Anterior cingulate cortex (tissue), 58 donors: ENCODE measurements at places on chromosomes 1 and 21.

DNA sequence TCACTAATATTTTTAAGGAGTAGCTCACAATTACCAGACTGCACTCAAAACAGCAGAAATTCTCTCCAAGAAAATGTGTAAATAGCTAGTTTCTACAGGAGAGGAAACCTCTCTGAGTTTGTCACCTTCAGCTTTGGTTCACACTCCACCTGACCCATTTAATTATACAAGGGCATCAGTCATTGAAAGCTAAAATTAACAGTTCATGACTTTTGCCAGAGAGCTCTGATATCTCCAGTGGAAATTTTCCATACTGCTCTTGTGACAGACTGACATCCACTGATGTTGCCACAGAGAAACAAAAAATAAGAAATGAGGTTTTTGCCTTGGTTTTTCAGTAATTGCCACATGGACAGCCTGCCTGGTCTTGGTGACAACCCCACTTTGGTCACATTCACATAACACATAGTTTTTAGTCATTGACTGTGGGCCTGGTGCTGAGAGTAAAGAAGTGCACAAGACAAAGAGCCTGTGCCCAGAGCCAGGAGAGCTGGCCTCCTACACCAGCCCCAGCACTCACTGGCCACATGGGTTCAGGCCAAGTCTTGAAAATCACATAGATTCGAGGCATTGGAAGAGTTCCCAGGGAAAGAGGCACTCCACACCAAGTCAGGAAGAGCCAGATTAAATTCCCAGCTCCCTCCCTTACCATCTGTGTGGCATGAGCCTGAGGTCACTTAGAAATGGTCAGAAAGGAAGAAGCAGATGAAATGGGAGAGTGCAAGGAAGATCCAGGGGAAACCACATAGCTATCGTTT is 13.8 kb upstream of the SIM2 start:
- DNase-seq, result no peak

GRCh38 chr1:102498929-102499328 is 502.2 kb upstream of the OLFM3 start:
- DNase-seq, result no peak

DNA sequence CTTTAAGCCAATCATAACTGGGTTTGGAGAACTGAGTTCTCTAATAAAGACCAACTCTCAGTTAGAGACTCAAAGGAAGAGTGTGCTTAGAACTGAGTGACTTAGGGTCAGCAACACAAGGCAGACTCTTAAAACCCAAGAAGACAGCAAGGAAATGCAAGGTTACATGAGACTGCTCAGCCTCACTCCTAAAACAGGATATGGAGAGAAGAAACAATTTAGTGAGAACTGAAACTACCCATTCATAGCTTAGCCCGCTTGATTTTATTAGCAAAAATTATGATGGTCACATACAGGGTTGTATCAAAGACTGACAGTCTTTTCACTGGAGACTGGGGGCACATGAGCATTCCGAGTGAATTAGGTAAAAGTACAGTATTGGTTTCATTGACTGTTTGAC is 78.9 kb upstream of the DMRTA2 start:
- no peak for DNase-seq

DNA sequence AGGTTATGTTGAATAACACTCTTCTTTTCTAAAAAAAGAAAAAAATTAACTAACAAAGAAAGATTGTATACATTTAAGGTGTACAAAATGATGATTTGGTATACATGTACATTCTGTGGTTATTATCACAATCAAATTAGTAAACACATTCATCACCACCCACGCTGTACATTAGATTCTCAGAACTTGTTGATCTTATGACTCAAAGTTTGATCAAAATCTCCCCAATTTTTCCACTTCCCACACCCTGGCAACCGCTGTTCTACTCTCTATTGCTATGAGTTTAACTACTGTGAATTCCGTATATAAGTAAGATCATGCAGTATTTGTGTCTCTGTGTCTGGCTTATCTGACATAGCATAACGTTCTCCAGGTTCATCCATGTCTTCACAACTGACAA is 469.5 kb upstream of the CHRM3 start:
- no peak for DNase-seq

GRCh38 chr21:44496564-44497550 is 41.5 kb downstream of the LRRC3 start:
- DNase-seq, result no peak

- DNase-seq, result no peak
Observed at GRCh38 chr1:95309031-95309471, 75.0 kb downstream of the RWDD3 start.

DNA sequence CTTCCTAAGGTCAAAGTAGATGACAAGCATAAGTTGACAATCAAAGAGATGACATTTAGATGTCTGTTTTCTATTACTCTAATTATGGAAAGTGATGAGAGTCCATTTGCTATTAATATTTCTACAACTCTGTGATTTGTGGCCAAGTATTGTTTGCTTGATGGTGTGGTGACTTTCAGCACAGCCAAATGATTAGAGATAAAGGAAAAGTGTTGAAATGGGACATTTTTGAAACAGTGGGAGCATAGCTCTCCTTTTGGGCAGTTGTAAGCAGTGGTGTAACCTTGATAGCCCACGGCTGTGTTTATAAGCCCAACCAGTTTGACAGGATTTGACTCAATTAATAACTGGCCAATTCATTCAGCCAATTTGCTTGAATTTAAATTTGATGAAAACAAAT is 31.6 kb downstream of the ZC3H11B start:
- DNase-seq, result no peak

- no peak for DNase-seq
Observed at GRCh38 chr1:151491641-151492040, 19.5 kb upstream of the CGN start.

DNA sequence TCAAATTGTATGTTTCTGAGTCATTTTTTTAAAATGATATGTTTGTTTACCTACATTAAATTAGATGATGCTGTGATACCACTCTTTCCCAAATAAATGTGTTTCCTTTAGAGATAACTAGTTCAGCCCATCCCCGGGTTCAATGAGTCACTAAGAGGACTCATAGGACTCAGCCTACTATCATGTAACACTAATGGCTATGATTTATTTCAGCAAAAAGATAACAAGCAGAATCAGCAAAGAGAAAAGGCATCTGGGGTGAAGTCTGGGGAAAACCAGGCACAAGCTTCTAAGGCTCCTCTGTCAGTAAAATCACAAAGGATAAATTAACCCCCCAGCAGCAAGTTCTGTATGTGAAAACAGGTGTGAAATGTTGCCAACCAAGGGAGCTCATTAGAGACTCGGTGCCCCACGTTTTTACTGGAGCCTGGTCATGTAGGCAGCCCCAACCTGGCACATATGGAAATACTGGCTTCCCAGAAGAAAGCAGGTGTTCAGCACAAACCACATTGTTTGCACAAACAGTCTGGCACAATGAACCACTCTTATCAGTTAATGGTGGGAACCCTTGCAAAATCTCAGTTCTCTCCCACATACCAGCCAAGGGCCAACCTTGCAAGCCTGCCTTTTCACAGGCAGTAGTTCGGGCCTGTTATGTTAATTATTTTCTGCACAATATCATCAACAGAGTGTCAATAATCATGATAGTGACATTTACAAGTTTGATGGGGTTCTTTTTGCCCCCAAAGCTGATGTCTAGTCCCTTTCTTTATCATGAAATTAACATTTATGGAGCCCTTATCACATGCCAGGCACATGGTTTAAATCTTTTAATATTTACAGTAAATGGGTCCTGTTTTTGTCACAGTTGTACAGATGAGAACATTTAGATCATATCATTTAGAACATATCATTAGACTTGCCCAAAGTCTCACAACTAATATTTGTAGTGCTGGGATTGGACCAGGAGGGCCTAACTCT is 23.1 kb upstream of the CNN3 start:
- no peak for DNase-seq

- DNase-seq, result no peak
Observed at GRCh38 chr21:42513151-42513984, at the start of gene SLC37A1. SLC37A1 (plus strand) TSS chr21:42513852; CDS start chr21:42518455, 4,603 bp downstream.

GRCh38 chr1:182146286-182146685 is 84.8 kb upstream of the ZNF648 start:
- no peak for DNase-seq

- no peak for DNase-seq
Observed at GRCh38 chr1:233140974-233141373, 154.6 kb downstream of the PCNX2 start.

DNA sequence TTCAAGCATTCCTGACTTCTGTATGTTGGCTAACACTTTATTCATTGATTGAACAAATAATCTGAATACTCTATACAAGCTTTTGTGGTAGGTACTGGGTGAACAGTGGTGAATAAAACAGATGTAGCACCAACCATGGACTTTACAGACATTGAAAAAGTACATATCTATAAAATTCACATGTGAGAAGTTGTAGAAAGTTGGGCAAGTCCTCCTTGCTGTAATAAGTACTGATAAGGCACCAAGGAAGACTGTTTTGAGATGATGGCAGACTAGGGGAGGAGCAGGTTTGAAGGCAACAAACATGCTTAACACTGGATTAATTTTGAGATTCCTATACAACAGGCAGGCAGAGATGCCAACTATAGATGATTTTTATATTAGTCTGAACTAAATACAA is 42.4 kb downstream of the RNF2 start:
- DNase-seq, result no peak

- DNase-seq, result no peak
Observed at GRCh38 chr1:46735708-46736324, 16.9 kb upstream of the EFCAB14 start.

- no peak for DNase-seq
Observed at GRCh38 chr1:203898458-203899352, 37.3 kb downstream of the SNRPE start.

GRCh38 chr21:29557200-29557599 is 258.5 kb downstream of the BACH1 start:
- no peak for DNase-seq

GRCh38 chr1:46248122-46248920 is 758 bp downstream of the RAD54L start:
- no peak for DNase-seq

- DNase-seq, result no peak
Observed at GRCh38 chr1:65449214-65449823, 28.9 kb downstream of the LEPR start.

GRCh38 chr1:161486806-161487741 is 18.2 kb upstream of the FCGR2A start:
- DNase-seq, result no peak

DNA sequence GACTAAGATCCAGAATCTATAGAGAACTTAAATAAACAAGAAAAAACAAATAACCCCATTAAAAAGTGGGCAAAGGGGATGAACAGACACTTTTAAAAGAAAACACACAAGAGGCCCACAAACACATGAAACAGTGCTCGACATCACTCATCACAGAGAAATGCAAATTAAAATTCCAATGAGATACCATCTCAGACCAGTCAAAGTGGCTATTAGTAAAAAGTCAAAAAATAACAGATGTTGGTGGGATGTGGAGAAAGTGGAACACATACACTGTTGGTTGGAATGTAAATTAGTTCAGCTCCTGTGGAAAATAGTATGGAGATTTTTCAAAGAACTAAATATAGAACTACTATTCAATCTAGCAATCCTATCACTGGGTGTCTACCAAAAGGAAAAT is 143.1 kb downstream of the IFI44 start:
- DNase-seq, result no peak

GRCh38 chr1:117664314-117664713 is 58.5 kb downstream of the TENT5C start:
- DNase-seq, result no peak

DNA sequence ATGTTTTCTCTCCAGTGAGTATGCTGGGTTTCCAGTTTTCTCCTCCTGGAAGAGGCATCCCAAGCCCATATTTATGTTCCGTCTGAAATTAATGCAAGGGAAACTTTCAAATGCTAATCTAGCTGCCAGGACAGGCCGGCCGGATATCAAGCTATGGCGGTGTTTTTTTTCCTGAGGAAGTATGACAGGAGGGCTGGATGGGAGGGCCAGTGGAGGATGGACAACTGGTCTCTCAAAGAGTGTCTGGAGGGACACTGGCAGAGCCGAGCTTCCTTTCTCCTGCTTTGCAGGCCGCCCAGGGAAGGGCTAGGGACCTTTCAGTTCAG is 212.7 kb downstream of the TRABD2B start:
- DNase-seq, result no peak

DNA sequence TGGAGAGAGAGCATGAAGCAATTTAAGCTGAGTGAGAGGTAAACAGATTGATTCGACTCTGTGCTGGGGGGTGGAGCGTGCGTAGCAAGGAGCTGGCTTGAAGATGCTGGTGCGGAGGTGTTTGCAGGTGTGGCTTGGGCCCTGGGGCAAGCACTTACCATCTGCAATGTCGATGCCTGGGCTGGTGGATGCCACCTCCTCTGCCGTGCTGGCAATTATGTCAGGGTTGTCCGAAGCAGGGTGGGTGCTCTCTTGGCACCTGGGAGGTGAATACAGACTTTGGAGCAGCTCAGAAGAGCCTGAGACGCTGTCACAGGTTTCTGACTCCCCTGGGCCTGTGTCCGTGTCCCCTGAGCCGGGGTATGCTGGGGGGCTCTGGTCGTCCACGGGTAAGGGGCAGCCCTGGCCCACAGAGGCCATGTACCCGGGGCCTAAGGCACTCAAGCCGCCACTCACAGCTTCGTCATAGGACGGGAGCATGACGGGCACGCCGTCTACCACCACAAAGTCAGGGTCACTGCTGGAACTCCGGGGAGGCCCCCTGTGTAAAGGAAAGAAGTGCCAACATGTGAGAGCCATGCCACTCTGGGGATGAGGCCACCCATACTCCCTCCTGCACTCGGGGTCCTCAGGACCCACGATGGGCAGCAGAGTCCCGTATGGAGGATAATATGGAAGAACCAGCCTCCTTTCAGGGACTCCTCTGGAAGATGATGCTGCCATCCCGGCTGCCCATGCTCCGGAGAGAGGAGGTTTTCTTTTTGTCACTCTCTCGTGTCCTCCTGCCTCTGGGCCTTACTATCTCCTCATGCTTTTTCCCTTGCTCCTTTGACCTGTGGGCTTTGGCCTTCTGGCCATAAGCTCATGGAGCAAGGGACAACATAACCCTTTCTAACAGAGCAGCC is 80.3 kb upstream of the TLR5 start:
- DNase-seq, result no peak

DNA sequence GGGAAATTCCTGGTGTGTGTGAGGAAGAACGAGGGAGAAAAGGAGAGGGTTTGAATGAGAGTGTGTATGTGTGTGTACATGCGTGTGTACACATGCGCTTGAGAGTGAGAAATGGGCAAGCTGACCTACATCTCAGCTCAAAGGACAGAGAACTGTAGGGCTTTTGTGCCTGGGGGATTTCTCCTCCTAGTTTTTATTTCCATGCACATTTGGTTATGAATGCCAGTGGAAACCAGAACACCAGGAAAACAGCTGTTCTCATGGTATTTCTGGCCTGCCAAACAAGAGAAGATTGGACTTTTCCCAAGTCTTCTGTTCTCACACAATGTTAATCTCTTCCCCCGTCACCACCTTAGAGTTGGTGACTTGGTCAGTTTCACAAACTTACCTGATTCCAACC is 45.2 kb downstream of the SLC44A3 start:
- no peak for DNase-seq

GRCh38 chr1:41046347-41046775 is 24.8 kb upstream of the SLFNL1 start:
- no peak for DNase-seq

GRCh38 chr1:18668046-18668445 is 37.4 kb downstream of the PAX7 start:
- no peak for DNase-seq

- DNase-seq, result peak; percentile 10
Observed at GRCh38 chr1:116878804-116879477, 30.8 kb upstream of the PTGFRN start.
